Activated CD8-positive, alpha-beta memory T cell treated with anti-CD3 and anti-CD28 coated beads for 1 hour (primary cell): ENCODE measurements at places on chromosomes 1 and 21.

DNA sequence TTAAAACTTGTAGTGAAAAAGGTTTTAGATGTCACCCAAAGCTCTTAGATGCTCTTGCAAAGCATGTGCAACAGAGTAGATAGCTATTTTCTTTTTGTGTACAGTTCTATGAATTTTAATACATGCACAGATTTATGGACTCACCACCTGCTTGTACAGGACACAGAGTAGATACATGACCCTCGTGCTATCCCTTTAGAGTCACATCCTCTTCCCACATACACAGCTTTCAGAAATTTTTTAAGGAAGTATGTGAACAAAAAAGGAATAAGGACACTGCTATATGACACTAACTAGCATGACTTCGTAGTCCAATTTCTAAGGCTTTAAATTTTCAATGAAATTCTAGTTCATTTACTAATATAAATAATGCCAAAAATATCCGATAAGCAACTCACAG is 60.9 kb downstream of the ABL2 start:
- DNase-seq = no peak

DNA sequence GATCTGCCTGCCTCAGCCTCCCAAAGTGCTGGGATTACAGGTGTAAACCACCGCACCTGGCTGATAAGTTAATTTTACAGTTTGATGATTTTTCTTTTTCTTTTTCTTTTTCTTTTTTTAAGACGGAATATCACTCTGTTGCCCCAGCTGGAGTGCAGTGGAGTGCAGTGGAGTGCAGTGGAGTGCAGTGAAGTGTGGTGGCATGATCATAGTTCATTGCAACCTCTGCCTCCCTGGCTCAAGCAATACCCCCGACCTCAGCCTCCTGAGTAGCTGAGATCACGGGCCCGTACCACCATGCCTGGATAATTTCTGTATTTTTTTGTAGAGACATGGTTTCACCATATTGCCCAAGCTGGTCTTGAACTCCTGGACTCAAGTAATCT is 84.4 kb upstream of the CXADR start:
- DNase-seq = no peak

- DNase-seq = no peak
Measured at GRCh38 chr1:207152792-207153468, 48.9 kb downstream of the C4BPA start.

GRCh38 chr1:176243746-176244145 is 36.7 kb upstream of the COP1 start:
- DNase-seq = no peak

DNA sequence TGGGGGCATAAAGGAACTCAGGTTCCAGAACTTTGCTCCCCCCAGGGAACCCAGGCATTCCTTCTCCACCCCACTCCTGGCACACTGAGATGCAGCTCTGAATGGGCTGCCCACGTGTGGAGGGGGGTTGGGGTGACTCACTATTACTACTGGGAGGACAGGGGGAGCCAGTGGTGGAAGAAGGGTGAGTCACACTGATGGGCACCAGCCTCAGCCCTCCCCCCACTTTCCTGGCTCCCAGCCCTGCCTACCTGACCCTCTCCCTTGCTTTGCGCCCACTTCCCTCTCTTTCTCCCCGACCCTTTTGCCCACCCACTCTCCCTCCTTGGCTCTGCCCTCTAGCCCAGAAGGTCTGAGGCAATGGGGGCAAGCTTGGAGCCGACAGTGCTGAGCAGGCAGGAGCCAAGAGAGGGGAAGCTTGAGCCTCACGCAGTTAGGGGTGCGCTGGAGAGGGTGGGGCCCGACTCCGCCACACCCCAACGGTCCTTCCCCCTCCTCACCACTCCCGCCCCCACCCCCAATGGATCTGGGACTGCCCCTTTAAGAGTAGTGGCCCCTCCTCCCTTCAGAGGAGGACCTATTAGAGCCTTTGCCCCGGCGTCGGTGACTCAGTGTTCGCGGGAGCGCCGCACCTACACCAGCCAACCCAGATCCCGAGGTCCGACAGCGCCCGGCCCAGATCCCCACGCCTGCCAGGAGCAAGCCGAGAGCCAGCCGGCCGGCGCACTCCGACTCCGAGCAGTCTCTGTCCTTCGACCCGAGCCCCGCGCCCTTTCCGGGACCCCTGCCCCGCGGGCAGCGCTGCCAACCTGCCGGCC is at the start of gene LMNA:
TSS of gene LMNA (plus strand) at position 611 of the 818 bp plus-strand sequence. CDS start 208 bp downstream, outside the sequence.
- DNase-seq = no peak

DNA sequence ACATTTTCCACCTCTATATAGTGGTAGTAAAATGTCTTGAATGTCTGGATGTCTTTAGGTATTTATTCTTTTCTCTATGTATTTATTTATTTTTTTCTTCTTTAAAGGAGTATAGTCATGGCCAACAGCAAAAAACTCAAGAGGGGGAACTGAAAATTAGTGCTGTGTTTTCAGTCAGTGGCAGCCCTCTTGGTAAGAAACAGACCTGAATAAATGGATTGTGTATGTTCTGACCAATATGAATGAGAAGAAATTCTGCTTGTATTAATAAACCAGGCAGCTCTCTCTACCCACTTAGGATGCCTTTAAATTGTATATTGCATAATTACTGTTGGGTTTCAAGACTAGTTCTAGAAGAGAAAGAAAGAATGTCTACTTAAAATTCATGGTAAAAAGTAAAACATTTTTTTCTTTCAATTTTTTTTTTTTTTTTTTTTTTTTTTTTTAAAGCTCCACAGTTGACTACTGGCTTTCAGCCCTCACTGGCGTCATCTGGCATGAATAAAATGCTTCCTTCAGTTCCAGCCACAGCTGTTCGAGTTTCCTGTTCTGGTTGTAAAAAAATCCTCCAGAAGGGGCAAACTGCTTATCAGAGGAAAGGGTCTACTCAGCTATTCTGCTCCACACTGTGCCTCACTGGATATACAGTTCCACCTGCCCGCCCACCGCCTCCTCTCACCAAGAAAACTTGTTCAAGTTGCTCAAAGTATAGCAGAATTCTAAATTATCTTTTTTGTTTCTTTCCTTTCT is 101.6 kb downstream of the ZMYM4 start:
- no peak for DNase-seq

GRCh38 chr1:19969898-19970660 is 9.3 kb downstream of the PLA2G2A start:
- no peak for DNase-seq

- DNase-seq = no peak
Measured at GRCh38 chr1:119715542-119715941, 3.8 kb downstream of the PHGDH start.

- no peak for DNase-seq
Measured at GRCh38 chr1:174217787-174218574, 58.7 kb downstream of the RABGAP1L start.

GRCh38 chr21:31119199-31119598 is 80.9 kb upstream of the KRTAP19-8 start:
- DNase-seq = no peak

GRCh38 chr1:221638595-221638994 is 103.3 kb downstream of the DUSP10 start:
- DNase-seq = no peak

- no peak for DNase-seq
Measured at GRCh38 chr1:25837262-25837875, 17.6 kb downstream of the MTFR1L start.

GRCh38 chr1:91779548-91780021 is 106.4 kb downstream of the TGFBR3 start:
- no peak for DNase-seq

DNA sequence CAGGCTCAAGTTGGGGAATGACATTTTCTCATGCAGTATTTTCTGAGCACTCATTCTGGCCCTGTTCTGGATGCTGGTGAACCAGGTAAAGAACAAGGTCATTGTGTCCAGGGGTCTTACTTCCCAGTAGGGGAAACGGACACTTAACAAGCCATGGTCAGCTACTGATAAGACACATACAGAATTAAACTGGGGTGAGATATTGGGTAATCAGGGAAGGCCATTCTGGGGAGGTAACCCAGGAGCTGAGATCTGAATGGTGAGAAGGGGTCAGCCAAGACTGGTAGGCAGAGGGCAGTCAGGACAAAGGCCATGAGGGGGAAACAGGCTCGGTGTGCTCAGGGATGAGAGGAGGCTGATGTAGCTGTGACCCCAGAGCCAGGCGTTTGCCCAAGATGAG is 45.8 kb downstream of the RPS6KA1 start:
- DNase-seq = no peak

DNA sequence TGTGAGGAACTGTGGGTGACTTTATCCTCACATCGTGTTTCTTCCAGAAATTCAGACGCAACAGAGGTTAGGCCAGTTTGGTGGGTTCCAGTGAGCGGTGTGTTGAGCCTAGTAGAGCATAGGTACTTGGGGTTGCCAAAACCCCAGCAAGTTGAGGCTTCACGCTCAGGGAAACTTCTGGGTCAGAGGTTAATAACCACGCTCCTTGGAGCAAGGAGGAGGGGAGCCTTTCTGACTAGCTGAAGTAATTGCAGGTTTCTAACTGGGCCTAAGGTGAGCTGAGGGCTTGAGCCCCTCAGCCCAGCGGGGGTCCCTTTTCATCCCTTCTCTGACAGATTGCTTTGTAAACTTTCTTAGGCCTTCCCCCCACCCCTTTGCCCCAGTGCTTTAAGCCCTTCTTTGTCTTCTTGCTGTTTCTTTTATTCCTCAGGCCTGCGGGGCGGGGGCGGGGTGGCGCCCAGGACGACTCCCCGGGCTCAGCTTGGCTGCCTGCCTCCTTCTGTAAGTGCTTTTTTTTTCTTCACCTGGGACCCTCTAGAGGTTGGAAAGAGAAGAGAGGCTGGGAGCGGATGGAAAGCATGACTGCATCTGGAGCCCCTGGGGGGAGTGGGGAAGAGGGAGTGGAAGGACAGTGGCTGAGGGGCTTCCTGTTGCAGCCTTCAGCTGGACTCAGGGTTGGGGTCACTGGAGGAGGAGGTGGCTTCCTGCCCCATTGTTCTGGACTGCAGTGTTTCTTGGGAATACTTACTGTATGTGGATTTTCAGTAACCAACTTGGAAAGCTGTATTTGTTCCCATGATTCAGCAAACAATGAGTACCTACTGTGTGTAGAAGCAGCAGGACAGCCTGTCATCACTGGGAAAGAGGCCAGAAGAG is 1.3 kb upstream of the ZNF436 start:
- DNase-seq = no peak

GRCh38 chr21:26715878-26716506 is 129.2 kb downstream of the ADAMTS1 start:
- no peak for DNase-seq

- DNase-seq = no peak
Measured at GRCh38 chr1:12157366-12158231, 9.2 kb upstream of the TNFRSF1B start.

- no peak for DNase-seq
Measured at GRCh38 chr1:208929575-208929974, 653.9 kb upstream of the CAMK1G start.

- no peak for DNase-seq
Measured at GRCh38 chr1:226360106-226360746, 47.7 kb downstream of the PARP1 start.

GRCh38 chr1:51444096-51444495 is 75.0 kb downstream of the EPS15 start:
- DNase-seq = no peak

GRCh38 chr1:246791303-246791918 is 67.2 kb downstream of the SCCPDH start:
- DNase-seq = no peak

- no peak for DNase-seq
Measured at GRCh38 chr1:54273092-54273794, 73.3 kb downstream of the MRPL37 start.

- no peak for DNase-seq
Measured at GRCh38 chr1:117124661-117125060, 3.1 kb upstream of the TRIM45 start.

DNA sequence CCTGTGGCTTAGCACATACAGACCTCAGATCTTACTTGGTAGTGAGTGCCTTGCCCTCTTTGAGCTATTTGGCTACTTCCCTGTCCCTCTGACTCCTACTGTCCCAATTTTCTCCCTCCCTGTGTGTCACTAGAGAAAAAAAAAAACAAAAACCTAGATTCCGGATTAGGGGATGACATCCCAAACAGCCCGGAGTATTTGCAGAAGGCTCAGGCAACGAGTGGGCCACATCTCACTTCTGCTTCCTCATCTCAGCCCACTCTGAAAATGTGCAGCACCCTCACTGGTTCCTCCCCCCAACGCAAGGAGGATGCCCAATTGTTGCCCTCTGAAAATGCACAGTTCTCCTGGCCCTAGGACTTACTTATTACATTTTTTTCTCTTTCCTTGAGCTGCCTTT is 4.9 kb downstream of the NHLH1 start:
- no peak for DNase-seq

DNA sequence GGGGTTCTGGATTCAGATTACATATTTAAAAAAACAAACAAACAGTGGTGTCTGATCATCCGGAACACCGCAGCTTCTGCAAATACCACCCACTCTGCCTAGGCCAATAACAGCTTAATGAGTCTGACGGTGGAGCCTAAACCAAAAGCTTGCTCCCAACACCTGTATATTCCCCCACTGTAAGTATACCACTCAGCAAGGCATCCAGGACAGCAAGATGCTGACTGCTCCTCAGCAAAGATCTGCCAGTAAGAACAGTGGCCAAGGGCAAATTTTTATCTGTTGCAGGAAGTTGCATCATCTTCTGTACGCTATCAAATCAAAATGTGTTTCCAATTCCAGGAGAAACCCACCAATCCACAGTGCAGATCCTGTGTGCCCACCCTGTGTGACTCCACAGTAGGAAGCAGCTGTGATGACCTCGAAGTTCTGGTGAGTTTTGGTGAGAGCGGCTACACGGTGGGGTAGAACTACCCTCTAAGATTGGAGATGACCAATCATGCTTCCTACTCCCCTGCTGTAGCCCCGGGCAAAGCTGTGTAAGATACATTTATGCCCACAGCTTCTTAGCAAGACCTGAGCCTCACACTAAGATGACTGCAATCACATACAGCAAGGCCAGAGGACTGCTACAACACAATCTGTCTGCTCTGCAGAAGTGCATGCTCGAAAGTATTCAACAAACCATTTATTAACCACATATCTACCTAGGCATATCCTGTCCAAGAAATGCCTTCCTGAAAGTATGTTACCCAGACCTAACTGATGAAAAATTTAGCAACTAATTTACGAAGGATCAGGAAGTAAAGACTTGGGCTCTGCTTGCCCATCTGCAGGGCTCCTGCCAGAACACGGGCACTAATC is 30.5 kb downstream of the SIPA1L2 start:
- DNase-seq = no peak

DNA sequence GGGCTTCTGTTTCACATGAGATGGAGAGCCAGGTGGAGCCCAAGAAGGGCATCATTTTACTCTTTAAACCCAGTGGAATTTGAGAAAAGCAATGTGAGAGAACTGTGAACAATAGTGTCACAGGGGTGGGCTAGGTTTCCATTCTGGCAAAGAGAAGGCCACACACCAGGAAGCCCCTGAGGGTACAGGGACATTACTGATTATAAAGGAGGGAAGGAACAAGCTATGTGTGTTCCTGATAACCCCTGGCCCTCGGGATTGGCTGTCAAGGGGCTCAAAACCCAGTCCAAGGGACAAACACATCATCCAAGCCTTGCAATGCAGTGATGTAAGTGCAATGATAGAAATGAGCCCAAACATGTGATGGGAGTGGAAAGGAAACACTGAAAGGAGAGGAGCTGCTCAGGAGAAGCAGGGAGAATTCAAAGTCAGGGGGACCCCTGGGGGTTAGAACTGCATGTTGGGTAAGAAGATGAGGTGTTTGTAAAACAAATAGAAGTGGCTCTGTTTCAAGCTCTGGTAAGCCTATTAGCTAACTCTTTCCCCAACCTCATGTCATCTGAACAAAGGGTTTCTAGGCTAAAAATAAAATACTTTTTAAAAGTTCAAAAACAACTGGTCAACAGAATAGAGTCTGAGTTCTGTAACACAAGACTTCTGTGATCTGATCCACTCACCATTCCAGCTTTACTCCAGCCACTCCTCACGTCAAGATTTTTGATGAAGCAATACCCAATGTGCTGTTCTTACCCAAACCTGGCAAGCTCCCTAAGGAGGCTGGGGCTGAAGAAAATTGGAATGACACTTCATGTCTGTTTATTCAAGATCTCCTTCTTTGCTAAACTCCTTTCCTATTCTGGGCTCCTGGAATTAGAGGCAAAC is 51.1 kb upstream of the IL12RB2 start:
- no peak for DNase-seq
